ENCODE measurements at places on chromosomes 1 and 21.

GRCh38 chr1:157956732-157957131 lies 36.7 kb upstream of the KIRREL1 start:
- no peak for DNase-seq

DNA sequence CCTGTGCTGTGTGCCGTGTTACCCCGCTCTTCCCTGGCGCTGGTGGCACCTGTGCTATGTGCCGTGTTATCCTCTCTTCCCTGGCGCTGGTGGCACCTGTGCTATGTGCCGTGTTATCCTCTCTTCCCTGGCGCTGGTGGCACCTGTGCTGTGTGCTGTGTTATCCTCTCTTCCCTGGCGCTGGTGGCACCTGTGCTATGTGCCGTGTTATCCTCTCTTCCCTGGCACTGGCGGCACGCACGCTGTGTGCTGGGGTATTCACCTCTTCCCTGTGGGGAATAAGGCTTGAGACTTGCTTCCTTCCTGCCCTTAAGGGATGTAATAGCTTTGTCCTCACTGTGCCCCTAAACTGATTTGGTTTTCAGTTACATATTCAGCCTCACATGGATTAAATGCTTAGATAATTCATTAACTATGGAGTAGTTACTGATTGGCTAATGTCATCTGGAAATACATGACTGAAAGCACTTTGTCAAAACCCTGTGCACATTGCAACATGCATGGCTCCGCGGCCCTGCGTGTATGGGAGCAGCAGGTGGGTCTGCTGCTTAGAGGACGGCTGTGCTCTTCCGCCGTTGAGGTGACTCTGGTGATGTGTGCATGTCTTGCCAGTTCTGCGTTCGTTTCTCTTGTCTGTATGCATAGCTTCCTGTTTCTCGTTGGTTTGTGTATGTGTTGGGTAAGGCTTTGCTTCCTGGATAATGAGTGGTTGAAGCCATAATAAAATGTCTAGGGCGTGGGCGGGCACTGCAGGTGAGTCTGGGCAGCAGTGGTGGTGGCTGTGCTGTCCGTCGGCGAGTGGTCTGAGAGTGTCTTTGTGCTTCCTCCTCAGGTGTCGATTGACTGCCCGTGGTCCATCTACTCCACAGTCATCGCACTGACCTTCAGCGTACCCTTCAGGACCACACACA lies 17.9 kb upstream of the PWP2 start:
- DNase-seq: no peak

GRCh38 chr1:156146020-156146768 lies 7.2 kb upstream of the SEMA4A start:
- peak; percentile 92 for DNase-seq

GRCh38 chr21:44349416-44349846 lies 4.0 kb upstream of the TRPM2 start:
- DNase-seq: no peak

DNA sequence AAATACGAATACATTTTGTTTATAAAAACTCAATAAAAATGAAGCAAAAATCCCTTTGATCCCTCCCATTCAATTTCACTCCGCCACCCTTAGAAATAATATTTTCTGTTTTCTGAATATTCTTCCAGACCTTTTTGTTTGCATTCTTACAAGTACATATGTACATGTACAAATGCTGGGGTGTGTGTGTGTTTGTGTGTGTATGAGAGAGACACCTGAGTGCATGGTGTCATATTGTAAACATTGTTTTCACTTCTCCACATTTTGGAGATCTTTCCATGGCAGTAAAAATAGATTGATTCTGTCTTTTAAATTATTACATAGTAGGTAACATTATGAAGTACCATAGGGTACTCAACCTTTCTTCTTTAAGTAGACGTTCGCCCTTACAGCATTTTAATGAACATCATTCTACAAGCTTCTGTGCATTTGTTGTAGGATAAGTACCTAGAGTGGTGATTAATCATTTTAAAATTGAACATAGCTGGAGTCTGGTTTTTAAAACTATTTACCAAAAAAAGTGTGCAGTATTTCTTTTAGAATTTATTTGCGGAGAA lies 1.3 kb upstream of the MPC2 start:
- DNase-seq: no peak

- DNase-seq: no peak
Observed at GRCh38 chr1:11772458-11772857, 10.5 kb downstream of the C1orf167 start.

- no peak for DNase-seq
Observed at GRCh38 chr1:43256675-43257570, 12.9 kb upstream of the TMEM125 start.

- no peak for DNase-seq
Observed at GRCh38 chr1:175918364-175918801, 175.0 kb upstream of the TNR start.

DNA sequence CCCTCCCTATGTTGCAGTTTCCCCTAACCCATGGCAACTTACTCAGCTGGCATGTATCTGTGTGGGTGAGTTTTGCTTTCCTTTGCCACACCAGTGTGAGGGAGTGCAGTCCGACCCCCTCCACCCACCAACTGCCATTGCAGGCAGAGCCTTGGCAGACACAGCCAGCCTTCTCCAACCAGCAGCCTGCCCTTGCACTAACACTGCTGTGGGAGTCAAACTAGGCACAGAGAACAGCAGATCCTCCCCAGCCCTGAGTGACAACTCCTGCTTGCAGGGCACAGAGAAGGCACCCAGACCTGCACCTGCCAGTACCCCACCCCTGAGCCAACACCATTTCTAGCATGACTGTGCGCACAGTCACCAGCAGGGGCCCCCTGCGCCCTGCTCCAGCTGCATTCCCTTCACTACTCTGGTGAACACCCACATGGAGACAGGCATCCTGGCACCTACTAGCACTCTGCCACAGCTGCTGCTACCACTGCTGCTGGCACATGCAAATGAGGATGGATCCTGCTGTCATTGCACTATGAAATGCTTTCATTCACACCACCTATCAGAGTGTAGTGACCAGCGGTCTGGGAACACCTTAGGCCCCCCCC lies 98.4 kb downstream of the MAGI3 start:
- DNase-seq: no peak

GRCh38 chr1:37544530-37544929 lies 9.6 kb downstream of the SNIP1 start:
- DNase-seq: no peak

DNA sequence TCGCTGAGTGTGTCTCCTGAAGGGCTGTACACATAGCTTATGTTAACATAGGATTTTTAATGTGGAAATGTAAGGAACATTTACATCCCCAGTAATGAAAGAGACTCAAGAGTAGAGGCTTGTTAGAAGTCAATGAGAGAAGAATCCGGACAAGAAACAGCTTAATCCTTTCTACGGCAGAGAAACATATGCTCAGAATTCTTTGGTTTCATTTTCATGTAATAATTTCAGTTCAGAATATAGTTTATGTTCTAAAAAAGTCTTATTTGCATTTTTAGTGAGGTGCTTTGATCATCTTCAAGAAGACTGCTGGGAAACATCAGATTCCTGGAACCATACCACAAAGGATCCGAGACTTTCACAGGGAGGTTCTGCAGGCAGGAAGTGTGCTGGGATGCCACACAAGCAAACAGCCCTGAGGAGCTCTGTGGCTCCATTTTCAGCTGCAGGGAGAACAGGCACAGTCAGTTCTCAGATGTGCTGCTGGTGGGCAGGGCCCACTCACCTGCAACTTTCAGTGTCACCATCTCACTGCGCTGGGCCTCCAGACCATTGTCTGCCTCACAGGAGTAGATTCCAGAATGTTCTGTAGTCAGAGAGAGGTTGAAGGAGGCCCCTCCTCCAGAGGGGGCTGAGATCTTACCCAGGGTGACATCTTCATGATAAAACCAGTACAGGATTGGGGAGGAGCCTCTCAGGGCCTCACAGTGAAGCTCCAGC lies 28.4 kb downstream of the FCRL5 start:
- no peak for DNase-seq

DNA sequence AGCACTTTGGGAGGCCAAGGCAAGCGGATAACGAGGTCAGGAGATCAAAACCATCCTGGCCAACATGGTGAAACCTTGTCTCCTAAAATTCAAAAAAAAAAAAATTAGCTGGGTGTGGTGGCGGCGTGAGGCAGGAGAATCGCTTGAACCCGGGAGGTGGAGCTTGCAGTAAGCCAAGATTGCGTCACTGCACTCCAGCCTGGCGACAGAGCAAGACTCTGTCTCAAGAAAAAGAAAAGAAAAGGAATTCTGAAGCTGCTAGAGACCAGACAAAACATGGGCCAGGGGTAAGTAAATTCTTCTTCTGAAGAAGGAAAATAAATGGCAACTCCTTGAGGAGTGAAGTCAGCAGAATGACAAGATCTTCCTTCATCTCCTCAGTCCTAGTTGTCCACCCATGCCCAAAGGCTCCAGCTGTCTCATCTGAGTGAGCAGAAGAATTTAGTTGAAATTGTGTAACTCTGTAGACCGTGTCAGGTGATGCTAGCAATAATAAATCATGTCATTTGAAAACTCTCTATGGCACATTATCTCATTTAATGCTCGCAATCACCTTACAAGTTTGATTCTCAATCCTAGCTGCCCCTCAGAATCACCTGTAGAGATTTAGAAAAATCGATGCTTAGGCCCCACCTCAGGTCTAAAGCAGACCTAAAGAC lies 14.3 kb downstream of the PDZK1 start:
- no peak for DNase-seq

DNA sequence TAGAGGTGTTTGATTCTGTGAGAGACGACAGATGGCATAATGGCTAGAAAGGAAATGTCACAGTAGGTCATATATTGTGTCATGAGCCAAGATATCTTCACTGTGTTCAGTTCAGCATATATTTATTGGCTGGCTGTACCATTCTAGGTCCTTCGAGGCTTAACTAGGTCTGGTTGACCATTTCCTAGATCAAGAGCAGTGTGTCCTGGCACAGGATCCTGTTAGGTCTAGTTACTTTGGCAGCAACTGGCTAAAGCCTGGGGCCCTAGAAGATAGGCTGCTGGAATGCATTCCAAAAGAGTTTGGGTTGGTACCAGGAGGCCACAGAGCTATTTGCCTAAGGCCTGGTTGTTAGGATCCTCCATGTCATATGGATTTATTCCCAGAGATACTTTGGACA lies 20.9 kb downstream of the ZBTB40 start:
- DNase-seq: no peak

DNA sequence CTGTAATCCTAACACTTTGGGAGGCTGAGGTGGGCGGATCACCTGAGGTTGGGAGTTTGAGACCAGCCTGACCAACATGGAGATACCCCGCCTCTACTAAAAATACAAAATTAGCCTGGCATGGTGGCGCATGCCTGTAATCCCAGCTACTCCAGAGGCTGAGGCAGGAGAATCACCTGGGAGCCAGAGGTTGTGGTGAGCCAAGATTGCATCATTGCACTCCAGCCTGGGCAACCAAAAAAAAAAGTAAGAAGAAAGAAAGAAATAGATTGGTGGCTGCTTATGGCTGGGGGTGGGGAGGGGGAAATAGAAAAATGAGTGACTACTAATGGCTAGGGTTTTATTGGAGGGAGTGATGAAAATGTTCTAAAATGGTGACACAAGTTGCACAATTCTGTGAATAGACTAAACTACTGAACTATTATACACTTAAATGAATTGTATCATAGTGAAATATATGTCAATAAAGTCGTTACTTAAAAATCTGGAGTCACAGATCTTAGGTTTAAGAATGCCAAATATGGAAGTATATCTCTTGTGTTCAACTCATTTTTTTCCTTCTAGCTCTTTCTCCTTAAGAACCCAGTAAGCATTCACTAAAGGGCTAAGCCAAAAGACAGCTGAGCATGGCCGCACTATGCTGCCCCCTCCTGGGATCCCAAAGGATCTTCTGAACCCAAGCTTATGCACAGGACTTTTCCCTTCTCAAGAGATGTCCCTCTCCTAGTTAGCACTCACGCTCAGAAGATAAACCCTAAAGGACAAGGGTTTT lies 3.2 kb upstream of the NPL start:
- peak; percentile 86 for DNase-seq

- no peak for DNase-seq
Observed at GRCh38 chr1:22685591-22686059, 25.0 kb upstream of the EPHB2 start.

DNA sequence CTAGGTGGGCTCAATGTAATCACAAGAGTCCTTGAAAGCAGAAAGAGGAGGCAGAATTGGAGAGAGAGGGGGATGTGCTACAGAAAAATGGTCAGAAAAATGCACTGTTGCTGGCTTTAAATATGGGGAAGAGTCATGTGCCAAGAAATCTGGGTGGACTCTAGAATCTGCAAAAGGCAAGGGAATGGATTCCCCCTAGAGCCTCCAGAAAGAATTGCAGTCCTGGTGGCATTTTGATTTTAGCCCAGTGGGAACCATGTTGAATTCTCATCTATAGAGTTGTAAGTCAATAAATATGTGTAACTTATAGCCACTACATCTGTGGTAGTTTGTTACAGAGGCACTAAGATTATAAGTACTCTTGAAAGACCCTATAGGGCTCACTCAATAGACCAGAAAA lies 210.3 kb downstream of the ASTN1 start:
- no peak for DNase-seq

Data from SJCRH30 (cell line).